ENCODE measurements at places on chromosomes 1 and 21.

DNA sequence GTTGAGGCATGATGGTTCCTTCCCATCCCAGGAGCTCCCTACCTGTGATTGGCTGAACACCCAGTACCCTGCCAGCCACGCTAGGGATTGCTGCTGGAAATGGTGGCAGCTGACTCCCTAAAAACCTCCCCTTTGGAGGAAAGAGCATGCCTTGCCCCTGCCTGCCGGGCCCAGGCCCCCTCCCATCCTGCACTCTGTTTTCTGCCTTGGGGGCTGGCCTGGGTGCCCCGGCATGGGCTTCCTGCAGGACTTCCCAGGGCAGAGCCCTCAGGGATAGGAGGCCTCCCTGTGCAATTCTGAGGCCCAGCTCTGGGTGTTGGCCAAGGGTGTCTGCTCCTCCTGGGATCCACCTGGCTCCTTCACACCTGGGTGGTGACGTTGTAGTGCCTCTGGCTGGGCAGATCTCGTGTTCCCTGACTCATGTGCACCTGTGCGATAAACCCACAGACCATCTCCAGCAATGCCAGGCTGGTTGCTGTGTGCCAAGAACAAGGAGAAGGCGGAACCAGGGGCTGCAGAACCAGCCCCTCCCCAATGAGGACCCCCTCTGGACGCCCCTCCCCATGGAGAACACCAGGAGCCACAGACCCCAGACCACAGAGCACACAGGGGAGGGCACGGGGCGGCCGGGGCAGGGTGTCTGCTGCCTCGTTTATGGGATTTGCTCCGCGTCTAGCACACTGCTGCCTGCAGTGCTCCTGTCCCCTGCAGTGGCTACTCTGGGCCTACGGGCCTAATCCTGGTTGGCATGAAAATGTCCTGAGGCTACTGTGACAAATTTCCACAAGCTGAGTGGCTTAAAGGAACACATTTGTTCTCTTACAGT is 13.6 kb downstream of the CSTB start:
- DNase-seq, result no peak

GRCh38 chr1:187476671-187477070 is 647.9 kb downstream of the PLA2G4A start:
- DNase-seq, result no peak

DNA sequence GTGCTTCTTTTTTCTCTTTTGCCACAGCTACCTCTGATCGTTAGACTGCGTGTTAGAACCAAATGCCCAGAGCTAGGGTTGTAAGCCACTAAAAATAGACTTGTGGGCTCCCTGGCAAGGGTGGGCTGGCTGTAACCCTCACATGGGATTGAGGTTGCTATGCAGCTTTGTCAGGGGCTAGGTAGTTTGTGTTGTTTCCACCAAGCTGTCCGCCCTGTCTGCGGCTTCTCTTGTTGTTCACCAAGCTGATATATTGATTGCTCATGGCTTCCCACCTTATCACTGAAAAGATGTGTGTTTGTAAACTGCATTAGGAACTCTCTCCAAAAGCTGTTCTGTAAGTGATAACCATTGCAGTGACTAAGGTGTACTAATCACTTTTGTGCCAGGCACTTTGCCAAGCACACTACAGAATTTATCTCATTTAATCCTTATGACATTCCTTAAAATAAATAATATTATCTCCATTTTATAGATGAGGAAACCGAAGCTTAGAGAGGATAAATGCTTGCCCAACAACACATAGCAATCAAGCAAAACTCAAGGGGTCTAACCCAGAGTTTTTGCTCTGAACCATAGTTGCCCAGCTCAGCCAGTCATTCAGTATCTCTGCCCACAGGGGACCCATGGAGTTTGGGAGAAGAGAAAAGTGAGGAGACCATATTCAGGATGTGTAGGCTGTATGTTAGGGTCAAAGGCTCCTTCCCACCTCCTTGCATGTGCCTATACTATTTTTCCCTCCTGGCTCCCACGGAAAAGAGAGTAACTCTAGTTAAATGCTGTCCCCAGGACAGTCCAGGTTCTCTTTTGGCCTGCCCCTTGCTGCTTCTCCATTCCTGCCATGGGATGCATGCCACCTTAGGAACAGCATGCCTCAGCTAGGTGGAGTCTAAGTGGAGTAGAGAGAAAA is 42.2 kb upstream of the TARBP1 start:
- no peak for DNase-seq

DNA sequence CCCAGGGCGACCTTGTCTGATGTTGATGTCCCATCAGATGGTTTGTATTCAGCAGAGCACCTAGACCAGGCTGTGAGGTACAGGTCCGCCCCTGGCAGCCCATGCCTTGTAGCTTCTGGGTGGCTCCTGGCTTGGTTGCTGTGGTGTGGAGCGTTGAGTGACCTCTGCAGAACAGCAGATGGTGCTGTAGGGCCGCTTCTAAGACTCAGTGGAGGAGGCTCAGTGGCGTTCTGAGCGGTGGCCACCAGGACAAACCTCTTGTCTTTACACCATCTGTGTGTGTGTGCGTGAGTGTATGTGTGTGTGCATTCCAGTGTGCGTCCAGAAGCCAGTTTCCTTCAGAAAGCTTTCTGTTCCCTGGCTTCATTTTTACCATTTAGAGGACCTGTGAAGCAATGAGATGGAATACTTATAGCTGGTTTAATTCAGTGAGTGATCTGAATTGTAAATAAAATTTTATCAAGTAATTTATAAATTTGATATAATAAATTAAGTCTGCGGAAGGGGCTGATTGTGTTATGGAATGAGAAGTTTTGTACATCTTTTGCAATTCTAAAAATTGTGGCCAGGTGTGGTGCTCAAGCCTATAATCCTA is 66.1 kb downstream of the ADARB1 start:
- peak; percentile 74 for DNase-seq

DNA sequence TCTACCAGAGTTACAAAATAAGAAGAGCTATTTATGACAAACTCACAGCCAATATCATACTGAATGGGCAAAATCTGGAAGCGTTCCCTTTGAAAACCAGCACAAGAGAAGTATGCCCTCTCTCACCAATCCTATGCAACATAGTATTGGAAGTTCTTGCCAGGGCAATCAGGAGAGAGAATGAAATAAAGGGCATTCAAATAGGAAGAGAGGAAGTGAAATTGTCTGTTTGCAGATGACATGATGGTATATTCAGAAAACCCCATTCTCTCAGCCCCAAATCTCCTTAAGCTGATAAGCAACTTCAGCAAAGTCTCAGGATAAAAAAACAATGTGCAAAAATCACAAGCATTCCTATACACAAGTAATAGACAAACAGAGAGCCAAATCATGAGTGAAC is 1169.5 kb downstream of the AMY1C start:
- DNase-seq, result no peak

DNA sequence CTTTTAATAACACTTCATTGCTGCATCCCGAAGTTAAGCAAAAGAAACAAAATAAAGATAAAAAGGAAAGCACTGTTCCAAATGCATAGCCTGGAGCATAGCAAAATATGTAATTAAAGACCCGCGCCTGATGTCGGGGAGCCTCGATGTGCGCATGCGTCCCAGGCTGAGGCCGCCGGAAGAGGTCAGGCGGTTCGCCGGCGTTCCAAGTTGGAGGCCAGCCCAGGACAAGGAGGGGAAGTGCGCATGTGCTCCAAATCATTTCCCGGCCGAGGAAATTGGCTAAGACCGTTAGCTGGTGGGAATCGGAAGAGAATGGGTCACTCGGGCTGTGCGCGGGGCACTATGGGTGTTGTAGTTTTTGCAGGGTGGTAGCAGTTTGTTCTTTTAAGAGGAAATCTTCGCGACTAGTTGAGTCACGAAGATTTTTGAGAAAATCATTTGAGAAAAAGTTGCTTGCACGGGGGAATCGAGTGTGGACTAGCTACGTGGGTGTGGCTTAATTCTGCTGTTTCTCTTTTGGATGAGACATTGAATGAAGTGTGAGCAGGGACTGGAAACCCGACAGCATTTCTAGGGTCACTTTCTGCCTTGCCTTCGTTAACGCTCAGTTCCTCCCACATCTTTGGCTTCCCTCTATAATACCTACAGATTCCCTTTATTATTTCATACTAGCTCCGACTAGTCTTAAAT is 31.0 kb upstream of the CD1D start:
- DNase-seq, result peak; percentile 78

GRCh38 chr1:165635823-165636222 is 4.8 kb downstream of the MGST3 start:
- no peak for DNase-seq

DNA sequence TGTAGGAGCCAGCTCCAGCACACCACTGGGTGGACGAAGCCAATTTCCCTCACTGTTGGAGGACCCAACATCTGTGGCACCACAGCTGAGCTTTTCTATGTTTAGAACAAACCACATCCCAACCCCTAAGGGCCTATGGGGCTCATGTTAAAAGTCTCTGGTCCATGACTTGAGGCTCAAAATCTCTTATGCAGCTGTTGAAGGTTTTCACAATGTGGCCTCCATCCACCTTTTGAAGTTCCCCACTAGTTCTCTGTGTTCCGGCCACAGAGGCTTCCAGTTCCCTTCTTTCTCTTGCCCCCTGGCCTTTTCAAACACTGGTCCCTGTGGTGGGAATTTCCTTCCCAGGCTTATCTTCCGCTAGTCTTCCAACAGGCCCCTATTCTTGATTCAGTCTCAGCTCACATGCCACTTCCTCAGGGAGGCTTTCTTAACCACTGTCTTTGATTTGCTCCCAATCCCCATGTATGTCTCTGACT is 3.9 kb upstream of the IFNLR1 start:
- DNase-seq, result no peak

DNA sequence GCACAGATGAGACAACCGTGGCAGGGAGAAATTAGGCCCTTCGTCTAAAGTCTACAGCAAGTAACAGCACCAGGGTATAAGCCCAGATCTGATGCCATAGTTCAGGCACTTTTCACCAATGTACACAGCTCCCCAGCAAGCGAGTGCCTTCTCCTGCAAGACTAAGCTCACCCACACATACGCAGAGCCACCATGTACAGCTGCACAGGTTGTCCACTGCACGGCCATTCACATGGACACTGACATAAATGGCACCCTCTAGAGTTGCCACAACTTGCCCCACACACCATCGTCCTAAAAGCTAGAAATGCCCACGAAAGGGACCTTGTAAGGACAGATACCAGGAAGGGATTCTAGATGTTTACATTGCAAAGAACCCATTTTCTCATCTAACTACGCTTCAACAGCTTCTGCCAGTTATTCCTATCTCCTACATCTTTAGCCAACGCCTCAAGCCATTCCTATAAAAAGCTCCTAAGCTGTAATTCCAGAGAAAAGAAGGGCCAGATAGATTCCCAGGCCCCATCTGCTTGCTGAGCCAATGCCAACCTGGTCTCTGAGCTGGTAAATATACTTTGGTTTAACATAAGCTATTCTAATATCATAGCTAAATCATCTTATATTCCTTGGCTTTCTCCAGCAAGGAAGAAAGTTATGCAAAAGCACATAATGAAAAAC is 174.0 kb upstream of the KAZN start:
- no peak for DNase-seq

DNA sequence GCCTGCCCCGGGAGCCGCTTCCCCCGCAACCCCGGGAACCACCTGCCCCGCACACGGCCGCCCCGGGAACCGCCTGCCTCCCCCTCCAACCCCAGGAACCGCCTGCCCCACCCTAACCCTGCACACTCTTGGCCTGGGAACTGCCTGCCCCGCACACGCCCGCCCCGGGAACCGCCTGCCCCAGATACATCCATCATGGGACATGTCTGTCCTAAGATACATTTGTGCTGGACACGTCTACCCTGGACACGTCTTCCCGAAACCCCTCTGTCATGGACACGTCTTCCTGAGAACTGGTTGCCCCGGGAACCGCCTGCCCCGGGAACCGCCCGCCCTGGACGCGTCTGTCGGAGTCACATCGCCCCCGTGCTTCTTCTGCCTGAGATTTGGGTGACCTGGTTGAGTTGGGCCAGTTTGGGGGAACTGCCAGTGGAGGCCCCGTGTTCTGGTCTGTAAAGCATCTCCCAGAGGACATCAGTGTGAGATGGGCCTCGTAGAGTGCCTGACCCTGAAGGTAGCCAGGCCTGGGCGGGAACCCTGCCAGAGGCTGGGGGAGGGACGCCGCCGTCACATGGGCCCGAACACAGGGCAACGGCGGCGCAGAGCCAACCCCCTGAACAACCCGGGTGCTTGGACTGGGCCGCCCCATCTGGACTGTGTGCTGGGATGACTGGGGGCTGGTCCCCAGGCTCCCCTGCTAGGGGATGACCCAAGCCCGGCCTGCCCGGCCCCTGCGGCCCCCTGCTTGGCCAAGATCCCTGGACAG is 3.6 kb downstream of the PERM1 start:
- no peak for DNase-seq

DNA sequence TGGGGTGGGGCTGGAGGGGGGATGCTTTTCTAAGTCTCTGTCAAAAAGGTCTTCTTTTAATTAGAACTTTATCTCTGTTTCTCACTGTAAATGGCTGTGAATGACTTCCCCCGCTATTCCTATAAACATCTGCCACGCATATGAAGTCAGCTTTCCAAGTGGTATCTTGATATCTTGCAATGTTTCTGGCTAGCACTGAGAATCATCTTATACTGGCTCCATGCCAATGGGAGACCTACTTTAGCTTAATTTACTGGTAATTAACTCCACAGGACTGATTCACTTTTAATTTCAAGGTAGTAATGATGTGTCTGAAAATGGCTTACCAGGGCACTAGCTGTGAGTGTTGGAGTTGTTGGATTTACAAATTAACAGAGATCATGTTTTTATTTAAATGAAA is 4.3 kb downstream of the GPR88 start:
- DNase-seq, result no peak

GRCh38 chr1:197771904-197772556 is 3.2 kb downstream of the DENND1B start:
- DNase-seq, result no peak

GRCh38 chr21:46171585-46171984 is 12.7 kb downstream of the SPATC1L start:
- DNase-seq, result no peak

GRCh38 chr1:160460214-160460642 is 59.9 kb downstream of the VANGL2 start:
- no peak for DNase-seq

DNA sequence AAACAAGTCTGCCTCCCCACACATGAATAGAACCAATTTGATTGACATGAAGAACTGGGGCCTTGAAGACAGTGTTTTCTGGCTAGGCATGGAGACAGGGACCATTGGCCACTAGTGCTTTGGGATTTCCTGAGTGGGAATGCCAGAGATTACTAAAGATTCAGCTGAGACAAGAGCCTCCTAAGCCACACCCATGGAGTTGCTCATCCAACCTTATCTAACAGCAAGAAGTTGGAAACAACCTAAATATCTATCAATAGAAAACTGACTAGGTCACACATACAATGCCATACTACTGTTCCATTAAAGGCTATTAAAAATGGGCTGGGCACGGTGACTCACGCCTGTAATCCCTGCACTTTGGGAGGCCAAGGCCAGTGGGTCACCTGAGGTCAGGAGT is 184.1 kb downstream of the ZBTB18 start:
- DNase-seq, result no peak

DNA sequence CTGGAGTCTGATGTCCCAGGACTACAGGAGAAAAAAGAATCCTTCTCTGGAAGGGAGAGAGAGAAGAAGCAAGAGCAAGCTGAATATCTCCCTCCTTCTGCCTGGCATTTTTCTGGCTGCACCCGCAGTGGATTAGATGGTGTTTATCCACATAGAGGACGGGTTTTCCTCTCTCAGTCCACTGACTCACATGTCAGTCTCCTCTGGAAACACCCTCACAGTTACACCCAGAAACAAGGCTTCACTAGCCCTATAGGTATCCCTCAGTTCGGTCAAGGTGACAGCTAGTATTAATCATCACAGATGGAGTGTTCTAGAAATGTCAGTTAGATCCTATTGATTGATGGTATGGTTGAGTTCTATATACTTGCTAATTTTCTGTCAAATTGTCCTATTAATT is 87.9 kb downstream of the RHOU start:
- DNase-seq, result no peak

Data from CD4-positive, alpha-beta T cell treated with Interleukin-12 subunit alpha and Interleukin-12 subunit beta, for 1 hour (primary cell).